ENCODE measurements at places on chromosomes 2 and 18. TPM values are rescaled to one million over a fixed set of nuclear protein-coding genes. Genes with fewer than 3 reads are reported as not detected.

DNA sequence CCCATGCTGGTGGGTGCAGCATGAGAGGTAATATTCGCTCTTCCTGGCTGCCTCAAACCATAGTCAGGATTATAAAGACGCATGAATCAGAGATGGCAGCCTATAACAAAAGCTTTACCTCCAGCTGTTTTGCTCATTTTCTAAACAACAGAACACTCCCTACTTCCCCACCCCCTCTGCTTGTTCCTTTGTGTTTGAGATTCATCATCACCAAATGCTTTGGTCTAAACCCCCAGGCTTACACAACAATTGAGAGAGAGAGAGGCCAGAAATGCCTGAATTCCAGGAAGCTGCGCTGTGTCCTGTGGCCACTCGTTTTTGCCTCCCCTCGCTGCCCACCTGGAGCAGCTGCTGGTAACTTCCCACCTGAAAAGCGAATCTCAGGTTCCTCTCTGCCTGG, 78.8 kb upstream of the CAPN13 start:
- DNase-seq, result no peak

DNA sequence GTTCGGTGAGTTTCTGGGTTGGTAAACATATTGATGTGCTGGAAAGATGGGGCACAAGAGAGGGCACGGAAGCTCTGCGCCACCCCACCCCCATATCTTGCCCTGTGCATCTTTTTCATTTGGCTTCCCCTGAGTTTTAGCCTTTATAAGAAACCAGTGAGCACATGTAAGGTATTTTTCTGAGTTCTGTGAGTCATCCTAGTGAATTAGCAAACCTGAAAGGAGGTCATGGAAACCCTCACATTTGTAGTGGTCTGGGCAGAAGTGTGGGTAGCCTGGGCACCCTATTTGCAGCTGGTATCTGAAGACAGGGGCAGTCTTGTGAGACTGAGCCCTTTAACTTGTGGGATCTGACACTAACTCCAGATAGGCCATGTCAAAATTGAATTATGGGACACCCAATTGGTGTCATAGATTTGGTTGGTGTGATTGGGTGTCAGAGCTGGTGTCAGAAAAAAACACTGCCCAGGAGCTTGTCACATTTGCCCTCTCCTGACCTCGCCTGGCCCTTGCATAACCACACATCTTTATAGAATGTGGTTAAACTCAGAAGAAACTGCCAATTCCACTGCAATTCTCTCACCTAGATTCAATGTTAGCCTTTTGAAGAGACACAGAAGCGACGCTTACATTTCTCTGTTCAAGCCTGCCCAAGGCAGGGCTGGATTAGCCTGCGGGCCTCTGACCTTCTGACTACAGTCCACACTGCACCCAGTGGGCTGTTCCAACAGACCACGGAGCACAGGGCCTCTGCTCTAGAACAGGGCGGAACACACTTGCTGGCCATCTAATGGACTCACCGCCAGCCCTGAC, 12.0 kb upstream of the GALM start:
- DNase-seq, result no peak

DNA sequence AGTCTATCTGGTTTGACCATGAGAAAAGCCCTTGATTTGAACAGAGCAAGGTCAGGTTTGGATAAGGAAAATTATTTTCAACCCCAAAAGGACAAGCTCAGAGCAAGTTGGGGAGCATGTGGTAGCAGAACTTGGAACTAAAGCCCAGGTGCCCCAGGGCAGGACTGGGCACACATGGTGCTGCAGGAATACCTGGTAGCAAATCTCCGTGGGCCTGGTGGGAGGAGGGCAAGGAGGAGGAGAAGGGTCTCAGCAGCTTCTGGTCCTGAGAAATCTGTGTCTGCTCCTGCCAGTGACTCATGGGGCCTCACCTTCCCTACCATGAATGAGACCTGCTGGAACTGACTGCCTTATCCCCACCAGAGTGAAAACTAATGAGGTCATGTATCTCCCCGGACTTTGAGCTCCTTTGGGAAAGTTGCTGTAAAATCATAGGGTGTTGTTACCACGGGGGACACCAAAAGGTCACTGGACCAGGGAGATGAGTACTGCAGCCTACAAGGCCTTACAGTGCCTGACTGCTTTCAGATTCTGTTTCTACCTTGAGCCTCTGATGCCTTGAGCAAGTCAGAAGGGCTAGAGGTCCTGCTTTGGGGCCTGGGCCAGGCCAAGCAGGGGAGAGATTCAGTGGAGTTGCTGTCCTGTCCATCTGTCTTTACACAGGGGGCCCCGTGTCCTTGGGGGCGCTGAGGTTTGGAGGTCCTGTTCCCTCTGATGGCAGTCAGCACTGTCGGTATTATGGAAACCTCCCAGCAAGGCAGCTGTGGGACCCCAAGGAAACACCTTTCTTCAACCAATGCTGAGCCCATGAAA, 304.0 kb downstream of the MYCN start:
- no peak for DNase-seq

DNA sequence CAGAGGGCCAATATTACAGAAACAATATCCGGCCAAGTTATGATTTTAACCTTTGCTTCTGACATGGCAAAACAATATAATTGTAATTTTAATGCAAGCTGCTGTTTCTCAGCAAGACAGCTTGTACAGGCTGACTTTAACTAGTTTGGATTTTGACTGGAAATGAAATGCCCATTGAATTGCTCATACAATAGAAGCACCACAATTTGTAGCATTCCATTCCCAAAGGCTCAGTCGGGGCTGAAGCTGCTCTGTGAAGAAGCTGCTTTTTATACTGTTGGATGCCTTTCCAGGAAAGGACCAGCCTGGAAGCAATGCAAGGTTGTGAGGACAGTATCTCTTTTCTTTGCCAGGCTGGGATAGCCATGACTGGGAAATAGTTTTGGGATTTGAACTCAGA, 677.0 kb upstream of the FANCL start:
- DNase-seq, result no peak

DNA sequence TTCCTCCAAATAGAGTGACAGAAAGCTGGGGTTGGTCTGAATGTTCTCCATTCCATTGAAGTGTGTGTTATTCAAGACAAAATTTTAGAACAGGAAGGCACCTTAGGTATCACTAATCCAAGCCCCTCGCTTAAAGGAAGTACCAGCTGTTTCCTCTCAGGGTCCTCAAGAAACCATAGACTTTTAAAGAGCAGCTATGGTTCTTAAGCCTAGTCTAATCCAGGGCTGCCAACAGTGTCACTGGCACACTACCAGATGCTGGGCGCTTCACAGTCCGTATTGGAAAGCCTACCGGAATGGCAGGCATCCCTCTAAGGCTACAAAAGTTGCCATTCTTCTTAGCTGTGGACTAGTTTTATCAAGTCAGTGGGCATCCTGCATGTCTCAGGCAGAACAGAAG, 1.9 kb downstream of the NEMP2 start:
- DNase-seq, result no peak

- no peak for DNase-seq
Observed at GRCh38 chr18:79800371-79801180, 2.8 kb downstream of the KCNG2 start.

DNA sequence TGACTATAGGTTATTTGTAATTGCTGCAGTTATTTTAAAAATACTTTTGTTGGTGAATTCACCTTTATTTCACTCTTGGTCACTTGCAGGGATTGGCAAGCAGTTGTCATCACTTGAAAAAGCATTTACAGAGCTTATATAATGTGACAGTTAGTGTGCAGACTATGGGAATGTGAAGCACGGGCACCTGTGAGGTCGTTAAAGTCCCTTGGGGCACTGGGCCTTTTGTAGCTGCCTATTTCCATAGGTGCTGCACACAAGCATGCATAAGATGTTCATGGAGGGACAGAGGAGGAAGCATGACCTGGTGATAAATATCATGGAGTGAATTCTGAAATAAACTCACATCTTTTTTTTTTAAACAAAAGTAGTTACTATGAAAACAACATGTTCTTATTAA, 124.6 kb downstream of the ATP9B start:
- DNase-seq, result no peak

- no peak for DNase-seq
Observed at GRCh38 chr18:76335859-76336640, 159.0 kb downstream of the ZNF516 start.

DNA sequence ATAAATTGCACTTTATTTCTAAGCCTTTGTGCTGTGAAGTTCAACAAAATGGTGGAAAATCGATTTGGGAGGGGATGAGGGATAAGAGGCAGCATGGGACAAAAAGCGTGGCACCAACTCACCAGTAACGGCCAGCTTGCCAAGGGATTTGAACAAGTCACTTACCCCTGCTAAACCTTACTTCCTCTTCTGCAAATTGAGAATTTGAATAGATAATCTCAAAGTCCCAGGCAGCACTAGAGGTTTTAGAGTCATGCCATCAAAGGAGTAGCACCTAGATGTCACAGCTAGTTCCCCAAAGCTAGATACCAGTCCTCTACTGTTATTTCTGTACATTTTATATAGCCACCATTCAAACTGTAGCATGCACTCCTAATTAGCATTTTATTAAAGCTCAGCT, 83.7 kb upstream of the VRK2 start:
- DNase-seq, result no peak

DNA sequence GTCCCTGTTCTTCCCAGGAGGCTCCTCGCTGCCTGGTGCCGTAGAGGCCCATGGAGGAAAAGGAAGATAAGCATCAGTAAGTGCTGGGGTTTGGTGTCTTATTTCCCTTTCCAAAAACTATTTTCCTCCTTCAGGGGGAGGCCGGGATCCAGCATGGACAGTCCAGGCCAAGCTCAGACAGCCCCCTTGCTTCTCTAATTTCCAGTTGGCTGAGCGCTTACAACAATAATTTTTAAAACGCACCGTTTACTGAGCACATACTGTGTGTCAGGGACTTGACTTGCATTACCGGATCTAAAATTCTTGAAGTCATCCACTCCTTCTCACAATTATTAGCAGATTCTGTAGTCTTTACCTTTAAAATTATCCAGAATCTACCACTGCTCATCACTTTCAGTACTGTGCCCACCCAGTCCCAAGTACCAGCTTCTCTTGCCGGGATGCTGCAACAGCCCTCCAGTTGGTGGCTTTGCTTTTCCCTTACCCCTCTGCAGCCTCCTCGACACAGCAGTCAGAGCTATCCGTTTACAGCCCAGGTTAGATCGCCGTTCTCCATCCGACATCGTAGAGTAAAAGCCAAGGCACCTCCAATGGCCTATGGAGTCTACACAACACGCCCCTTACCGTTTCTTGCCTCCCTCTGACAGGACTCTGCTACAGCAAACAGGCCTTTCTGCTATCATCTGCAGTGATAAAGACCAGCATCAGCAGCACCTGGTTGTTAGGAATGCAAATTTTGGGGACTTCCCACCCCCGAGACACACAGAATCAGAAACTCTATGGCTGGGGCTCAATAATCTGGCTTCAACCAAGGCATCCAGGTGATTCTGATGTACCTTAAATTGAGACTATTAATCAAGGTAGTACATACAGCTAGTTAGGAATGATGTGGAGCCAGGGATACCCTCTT, 75.2 kb upstream of the TSPYL6 start:
- no peak for DNase-seq

DNA sequence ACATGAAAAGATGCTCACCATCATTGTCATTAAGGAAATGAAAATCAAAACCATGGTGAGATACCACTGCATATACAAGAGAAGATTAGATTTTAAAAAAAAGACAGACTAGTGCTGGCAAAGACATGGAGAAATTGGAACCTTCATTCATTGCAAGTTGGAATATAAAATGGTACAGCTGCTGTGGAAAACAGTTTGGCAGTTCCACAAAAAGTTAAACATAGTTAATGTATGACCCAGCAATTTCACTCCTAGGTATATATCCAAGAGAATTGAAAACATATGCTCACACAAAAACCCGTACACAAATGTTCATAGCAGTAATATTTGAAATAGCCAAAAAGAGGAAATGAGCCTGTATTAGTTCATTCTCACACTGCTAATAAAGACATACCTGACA, 33.7 kb upstream of the MBOAT2 start:
- DNase-seq, result no peak

GRCh38 chr18:68725346-68725745, 10.4 kb upstream of the TMX3 start:
- DNase-seq, result no peak

GRCh38 chr2:33529771-33530481, 53.5 kb downstream of the RASGRP3 start:
- no peak for DNase-seq

DNA sequence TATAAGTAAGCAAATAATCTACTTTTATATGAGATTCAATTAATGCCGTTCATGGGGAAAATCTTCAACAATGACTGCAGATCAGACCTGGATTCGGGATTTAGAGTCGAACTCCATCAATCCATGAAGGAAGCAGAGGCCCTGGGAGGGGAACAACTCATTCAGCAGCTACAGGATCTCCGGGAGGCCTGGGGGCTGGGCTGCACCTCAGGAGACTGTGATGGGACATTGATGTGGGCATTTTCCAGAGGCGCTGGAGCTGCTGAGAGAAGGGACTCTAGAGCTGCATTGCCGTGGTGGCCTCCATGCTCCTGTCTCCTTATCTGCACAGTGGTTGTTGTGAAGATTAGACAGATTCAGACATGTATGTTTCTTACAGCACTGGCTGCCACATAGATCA, 76.9 kb downstream of the MYT1L start:
- no peak for DNase-seq

- no peak for DNase-seq
Observed at GRCh38 chr2:222968550-222969155, 83.3 kb upstream of the KCNE4 start.

- DNase-seq, result no peak
Observed at GRCh38 chr2:109173311-109174171, 44.5 kb downstream of the SH3RF3 start.

GRCh38 chr2:102060047-102060446, 68.3 kb downstream of the IL1R2 start:
- DNase-seq, result no peak

- no peak for DNase-seq
Observed at GRCh38 chr2:83058683-83059082, 1400.4 kb downstream of the SUCLG1 start.

DNA sequence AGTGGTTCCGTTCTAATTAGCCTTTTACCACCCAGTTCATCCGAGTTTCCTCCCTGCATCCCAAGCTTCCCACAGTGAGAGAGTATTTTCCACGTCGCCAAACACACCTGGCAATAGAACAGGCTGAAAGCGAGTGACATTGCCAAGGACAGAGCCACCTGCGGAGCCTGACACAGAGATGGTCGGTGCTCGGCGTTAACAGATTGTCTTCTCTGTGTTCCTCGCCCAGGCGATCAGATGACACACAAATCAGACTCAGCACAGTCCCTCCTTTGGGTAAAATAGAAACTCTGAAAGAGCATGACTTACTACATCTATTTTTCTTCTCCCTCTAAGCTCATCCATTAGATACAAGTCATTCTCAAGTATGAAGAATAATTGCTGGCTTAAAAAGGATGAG, 107.7 kb downstream of the CD226 start:
- DNase-seq, result no peak

- DNase-seq, result no peak
Observed at GRCh38 chr2:144429396-144430112, 90.4 kb downstream of the ZEB2 start.

- DNase-seq, result no peak
Observed at GRCh38 chr2:26463244-26464192, 14.4 kb downstream of the OTOF start.

GRCh38 chr2:158497486-158497885, 40.7 kb downstream of the PKP4 start:
- no peak for DNase-seq

SNTG2 gene
- not detected for total RNA-seq

LPIN2 gene
- 39.3 TPM for total RNA-seq

C2orf80 gene
- not detected for total RNA-seq

SIX3 gene
- total RNA-seq, result not detected

SLC19A3 gene
- 11.4 TPM for total RNA-seq

All from mesothelial cell of epicardium (in vitro differentiated cells).